ENCODE measurements at places on chromosomes 12 and 14. TPM values are rescaled to one million over a fixed set of nuclear protein-coding genes. Genes with fewer than 3 reads are reported as not detected.

GRCh38 chr12:122126342-122126635 is 47.7 kb downstream of the IL31 start:
- no peak for DNase-seq

- no peak for DNase-seq
These were observed 48.4 kb downstream of the ZNF641 start for GRCh38 chr12:48302161-48302911.

DNA sequence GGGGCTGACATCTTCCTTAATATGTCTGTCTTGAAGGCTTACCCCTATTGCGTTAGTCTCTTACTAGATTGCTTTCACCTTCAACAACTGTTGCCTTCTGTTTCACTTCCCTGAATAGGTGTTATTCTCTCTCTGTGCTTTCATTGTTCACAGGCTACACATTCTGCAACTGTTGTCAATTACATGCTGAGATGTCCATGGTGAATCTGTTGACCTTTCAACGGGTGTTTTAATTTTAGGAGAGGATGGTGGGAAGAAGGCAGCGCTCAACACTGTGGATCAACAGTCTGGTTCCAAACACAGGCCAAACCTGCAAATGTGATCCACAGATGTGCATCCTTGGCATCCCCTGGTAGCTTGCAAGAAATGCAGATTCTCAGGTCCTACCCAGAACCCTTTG is 101.9 kb downstream of the DACT1 start:
- DNase-seq = no peak

GRCh38 chr14:43407706-43408105 is 1099.4 kb downstream of the FSCB start:
- DNase-seq = no peak

- peak; percentile 85 for DNase-seq
These were observed 10.0 kb upstream of the DDX47 start for GRCh38 chr12:12803186-12803585.

GRCh38 chr12:46379352-46379751 is 6.8 kb upstream of the SLC38A2 start:
- no peak for DNase-seq

GRCh38 chr14:50061664-50062437 is 54.5 kb downstream of the VCPKMT start:
- DNase-seq = no peak

- DNase-seq = no peak
These were observed 343.7 kb upstream of the NOVA1 start for GRCh38 chr14:26941521-26941920.

Gene UNC79
- total RNA-seq = 0.08 TPM
